ENCODE measurements at places on chromosomes 16 and 17.
A peak's percentile ranks its signal among the peaks of the same experiment; 100 is the strongest.

DNA sequence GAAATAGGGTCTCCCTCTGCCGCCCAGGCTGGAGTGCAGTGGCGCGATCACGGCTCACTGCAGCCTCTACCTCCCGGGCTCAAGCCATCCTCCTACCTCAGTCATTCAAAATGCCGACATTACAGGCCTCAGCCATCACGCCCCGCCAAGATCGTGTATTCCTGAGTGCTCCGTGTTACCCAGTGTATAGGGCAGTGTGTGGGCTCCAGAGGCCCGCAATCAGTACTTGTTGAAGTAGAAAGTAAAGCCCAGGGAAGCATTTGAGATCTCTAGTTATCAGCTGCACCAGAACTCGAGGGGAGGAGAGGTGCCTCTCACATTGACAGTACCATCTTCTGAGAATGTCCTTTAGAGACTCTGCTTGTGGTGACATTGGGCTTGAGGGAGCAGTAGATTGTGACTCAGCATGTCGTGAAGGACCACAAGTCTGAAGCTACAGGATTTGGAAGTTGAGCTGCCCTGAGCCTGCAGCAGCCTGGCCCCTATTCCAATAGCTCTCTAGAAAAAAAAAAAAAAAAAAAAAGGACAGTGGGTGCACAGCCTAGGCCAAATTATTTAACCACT lies 1.1 kb upstream of the PRPSAP1 start:
- no peak for DNase-seq

GRCh38 chr17:39763051-39763820 lies 25.5 kb downstream of the GRB7 start:
- DNase-seq, result no peak

GRCh38 chr17:66807182-66807581 lies 27.7 kb upstream of the CACNG5 start:
- no peak for DNase-seq

DNA sequence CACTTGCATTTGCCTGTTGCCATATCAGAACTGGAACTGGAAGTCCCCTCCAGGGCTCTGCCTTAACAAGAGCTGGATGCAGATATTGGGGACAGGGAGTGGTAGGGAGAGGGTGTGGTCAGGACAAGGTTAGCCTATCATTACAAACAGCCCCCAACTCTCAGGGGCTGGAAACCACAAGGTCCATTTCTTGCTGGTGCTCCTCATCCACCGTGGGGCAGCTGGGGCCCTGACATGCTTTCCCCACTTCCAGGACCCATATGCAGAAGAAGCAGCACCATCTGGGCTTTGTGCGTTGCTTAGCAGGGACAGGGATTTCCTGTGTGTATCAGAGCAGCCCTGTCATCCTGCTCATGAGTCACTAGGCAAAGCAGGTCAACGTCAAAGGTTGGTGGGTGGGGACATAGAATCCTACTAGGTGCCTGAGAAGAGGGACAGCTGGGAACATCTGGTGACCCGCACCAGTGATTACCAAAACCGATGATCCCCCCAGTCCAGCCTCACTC lies 26.9 kb downstream of the RGS9 start:
- peak; percentile 10 for DNase-seq

- no peak for DNase-seq
Observed at GRCh38 chr17:33925649-33926048, 329.4 kb upstream of the CCL2 start.

DNA sequence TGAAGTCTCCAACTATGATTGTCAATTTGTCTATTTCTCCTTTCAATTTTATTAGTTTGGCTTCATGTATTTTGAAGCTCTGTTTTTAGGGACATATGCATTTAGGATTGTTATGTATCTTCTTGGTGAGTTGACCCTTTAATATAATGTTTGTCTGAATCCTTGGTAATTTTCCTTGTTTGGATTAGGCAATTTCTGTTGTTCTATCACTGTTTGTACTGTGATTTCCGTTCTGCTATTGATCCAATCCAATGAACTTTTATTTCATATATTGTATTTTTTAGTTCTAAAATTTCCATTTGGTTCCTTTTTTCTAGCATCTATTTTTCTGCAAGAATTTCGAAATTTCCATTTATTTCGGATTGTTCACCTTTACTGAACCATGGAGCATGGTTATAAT lies 31.0 kb downstream of the RAB11FIP4 start:
- DNase-seq, result no peak

DNA sequence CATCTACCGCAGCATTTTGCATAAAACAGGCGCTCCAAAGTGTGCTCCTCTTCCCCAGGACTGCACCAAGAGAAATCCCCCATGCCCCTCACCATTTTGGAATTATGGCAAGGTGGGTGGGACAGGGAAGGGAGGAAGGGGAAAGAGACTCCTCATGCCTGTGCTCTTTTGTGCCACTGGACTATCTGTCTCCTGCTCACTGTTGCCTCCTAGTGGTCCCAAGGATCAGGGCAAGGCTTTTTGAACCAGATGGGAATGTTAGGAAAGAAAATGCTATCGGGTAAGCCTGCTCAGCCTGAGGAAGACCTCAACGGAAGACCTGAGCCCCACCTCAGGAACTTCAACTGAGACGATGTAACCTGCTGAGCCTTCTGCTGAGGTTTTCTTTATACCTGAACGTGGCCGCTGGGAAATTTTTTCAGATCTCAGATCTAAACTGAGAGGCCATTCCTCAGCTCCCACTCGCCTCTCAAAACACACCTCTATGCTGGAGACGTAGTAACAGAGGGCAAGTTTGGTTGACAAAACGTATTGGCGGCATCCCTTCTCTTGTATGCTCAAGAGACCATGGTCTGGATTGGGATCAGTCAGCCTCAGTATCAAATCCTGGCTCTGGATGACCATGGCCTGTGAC lies 58.3 kb downstream of the SPACA3 start:
- DNase-seq, result peak; percentile 10

- no peak for DNase-seq
Observed at GRCh38 chr17:5299383-5299782, 17.3 kb downstream of the RABEP1 start.

GRCh38 chr17:78973792-78974520 lies 5.8 kb downstream of the LGALS3BP start:
- no peak for DNase-seq

DNA sequence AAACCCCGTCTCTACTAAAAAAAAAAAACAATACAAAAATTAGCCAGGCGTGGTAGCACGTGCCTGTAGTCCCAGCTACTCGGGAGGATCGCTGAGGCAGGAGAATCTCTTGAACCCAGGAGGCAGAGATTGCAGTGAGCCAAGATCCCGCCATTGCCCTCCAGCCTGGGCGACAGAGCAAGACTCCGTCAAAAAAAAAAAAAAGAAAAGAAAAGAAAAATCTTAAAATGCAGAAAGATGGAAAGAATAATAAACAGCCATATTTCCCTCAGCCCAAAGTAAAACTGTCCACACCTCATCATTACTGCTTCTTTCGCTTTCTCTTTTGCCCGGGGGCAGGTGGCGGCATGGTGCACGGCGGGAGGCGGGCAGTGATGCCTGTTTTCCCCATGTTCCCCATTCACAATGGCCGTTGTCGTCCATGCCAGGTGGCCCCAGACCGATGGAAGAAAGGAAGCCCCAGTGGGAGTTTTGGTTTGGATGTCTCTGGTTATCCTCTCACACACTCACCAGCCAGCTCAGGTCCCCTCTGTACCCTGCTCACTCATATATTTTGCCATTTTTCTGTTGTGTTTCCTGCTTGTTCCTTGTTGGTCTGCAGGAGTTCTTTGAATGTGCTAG lies 37.0 kb upstream of the PEMT start:
- peak; percentile 45 for DNase-seq

GRCh38 chr17:51056813-51057510 lies 63.7 kb downstream of the SPAG9 start:
- no peak for DNase-seq

GRCh38 chr16:88734361-88734728 lies 28.0 kb downstream of the CTU2 start:
- DNase-seq, result no peak

- no peak for DNase-seq
Observed at GRCh38 chr16:53713403-53714204, 9.6 kb downstream of the FTO start.

DNA sequence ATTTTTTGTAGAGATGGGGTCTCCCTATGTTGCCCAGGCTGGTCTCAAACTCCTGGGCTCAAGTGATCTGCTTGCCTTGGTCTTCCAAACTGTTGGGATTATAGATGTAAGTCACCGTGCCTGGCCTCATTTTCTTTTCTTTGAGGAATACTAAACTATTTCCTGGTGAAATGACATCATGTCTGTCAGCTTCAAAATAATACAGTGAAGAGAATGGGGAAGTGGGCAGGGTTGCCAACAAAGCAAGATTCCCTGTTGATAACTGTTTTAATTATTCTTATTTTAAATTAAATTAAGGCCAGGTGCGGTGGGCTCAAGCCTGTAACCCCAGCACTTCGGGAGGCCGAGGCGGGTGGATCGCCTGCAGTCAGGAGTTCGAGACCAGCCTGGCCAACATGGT lies 21.1 kb downstream of the PIPOX start:
- no peak for DNase-seq

DNA sequence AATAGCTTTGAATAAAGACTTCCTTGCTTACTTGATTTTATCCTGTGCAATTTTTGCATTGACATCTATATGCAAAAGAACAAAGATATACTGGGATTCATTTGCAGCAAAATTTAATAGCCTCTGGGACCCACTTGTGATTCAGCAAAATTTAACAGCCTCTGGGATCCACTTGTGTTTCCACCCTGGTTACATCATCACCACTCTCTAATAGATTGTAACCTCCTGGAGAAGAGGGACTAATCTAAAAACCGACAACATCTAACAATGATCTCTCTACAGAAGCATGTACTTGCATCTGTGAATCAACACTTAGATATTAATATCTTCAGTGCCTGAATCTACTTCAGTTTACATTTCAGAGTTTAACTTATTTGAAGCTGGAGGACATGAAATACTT lies 202.0 kb upstream of the CPHXL start:
- DNase-seq, result no peak

DNA sequence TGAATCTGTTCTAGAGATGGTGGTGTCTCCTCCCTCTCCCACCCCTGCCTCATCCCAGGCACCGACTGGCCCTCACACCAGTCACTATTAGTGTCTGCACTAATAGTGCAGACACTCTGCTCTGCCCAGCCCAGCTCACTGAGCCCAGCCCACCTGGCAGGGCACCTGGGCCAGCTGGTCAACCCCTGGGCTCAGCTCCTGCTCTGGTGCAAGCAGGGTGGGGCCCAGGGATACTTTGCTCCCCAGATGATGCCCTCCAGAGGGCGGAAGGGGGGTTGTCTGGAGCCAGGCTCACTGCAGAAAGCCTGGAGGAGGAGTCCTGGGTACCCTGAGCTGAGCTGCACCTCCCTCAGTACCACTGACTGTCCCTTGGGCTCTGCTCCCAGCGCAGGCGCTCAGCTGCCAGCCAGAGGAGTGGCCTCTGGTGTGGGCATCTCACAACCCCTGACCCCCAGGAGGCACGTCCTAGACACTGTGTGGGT lies 14.5 kb downstream of the RAB11FIP4 start:
- no peak for DNase-seq
